ENCODE measurements at places on chromosomes 3 and 15.

DNA sequence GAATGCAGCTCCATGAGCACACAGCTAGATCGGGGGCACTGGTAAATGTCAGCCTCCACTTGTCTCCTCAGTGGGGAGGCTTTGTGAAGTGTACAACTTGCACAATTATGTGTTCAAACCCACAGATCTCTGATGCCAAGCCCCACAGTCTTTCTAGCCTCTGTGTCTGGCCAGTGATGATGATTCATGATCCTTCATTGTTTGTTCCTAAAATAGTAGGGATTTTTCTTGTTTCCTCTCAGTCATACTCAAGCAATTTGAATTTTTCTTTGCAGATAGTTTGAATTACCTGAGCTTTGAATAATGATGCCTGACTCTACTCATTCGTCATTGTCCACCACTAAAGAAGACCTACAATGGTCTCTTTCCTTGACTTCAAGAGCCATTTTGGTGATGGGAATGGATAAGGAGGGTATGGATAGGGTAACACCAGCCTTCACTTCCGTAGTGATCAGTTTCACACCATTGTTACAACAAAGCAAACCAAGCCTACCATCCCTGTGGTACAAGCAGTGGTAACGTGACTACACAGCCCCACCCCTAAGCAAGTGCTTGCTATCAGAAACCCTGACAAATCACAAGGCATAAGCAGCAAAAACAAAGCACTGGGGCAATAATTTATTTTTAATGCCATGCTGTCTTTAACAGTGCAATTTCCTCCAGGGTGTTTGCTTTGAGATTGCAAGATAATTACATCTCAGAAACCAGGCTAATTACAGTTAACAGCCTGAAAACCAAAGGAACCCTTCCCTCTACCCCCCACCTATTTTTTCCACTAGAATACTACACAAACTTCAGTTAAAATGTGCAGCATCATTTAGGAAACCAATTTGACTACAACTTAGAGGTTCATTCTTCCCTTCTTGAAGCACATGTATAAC lies 114.1 kb upstream of the PPP2R3A start:
- DNase-seq, result no peak

DNA sequence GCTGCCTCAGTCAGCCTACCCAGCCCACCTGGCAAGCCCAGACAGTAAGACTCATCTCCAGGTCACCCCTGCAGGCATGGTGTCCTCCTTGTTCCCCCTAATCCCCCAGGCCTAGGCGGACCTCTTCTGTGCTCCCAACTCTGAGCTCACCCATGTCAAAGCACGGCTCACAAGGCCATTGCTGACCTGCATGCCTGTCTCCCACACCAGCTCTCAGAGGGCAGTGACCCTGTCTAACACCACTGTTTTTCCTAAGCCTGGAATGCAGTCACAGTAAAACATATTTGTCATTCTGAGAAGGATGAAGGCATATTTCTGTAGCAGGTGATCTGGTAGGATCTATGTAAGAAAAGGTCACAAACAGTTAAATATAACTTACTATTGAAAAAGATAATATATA lies 110.3 kb upstream of the HACD2 start:
- no peak for DNase-seq

DNA sequence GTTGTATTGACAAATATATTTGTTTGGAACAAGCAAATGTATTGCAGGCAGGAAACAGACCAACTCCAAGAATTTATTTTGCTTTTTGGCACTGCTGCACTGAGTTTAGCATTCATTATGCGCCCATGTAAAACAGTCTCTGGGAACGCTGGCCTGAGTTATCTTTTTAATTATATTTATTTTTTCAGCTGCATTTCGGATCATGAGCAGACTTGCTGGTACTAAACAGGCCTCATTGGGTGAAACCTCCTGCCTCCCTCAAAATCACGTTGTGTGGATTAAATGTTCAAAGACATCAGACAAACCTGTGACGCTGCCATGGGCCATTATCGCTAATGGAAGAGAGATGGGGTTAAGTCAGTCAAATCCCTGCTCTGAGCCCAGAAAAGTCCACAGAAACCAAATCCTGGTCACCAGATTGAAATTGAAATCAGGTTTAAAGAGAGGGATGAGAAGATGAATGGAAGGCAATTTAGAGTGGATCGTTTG lies 511.1 kb upstream of the PROK2 start:
- DNase-seq, result no peak

GRCh38 chr15:36898536-36899126 lies 201.7 kb downstream of the MEIS2 start:
- DNase-seq, result no peak

DNA sequence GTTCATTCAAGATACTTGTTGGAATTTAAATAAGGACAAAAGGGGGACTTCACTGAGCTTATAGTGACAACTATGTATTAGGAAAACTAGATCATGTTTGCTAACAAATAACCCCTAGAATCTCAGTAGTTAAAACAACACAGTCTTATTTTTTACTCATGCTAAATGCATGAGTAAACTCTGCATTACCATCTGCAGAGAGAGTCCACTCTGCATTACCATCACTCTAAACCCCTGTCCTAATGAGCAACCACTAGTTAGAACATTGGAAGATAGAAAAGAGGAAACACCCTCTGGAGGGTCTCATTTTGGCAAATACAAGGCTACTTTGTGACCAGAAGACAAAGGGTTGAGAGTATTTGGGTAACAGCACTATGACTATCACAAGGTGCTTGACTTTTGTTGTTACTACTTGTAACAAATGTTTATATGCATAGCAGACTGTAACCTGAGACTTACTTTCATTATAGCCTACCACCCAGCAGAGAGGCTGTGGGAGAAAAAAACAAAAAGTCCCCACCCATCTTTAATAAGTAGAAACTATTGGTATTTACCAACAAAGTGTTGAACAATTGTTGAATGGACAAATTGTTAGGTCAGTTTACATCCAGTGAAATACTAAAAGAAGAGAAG lies 99.1 kb downstream of the OXSM start:
- DNase-seq, result no peak

GRCh38 chr15:74108111-74108510 lies 22.3 kb upstream of the ISLR2 start:
- no peak for DNase-seq

DNA sequence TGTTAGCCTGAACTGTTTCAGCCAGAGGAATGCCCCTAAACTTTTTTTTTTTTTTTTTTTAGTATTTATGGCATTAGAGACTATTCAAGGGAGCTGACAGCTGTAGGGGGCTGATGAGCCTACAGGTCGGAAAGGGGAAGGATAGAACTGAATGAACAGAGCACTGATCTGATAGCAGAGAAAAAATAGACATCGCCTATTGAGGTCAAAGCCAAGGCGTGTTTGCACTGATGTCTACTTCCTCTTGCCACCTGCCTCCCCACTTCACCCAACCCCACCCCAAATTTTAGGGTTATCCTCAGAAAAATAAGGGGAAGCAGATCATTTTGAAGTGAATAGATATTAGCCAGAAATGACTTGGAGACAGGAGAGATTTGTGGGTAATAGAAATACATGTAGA lies 3.0 kb upstream of the ZMAT3 start:
- no peak for DNase-seq
